DND-41 (cell line): ENCODE measurements at places on chromosomes 11 and 22.

DNA sequence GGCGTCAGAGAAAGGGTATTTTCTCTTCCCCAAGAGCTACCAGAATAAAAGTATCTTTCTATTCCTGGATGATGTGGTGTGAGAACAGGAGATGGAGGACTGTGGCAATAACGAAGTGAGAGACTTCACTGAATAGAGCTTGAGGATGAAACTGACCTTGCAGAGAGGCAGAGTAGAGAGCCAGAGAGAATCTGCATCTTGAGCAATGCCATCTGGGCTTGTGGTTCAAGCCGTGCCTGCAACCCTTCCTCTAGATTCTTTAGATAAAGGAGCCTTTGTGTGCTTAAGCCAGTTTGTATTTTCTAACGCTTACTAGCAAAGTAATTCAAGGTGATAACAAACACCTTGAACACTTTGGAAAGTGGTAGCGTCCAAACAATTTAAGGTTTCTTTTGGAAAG lies 2.2 kb downstream of the ME3 start:
- peaks cover 15% of the 10 kb centered on the region; the same call in 1 of the 2 replicates for H3K4me1 ChIP-seq
- DNase-seq = no peak
- no peaks in the 10 kb centered on the region for H3K36me3 ChIP-seq

GRCh38 chr11:125016413-125016812 lies 46.7 kb upstream of the SLC37A2 start:
- no peaks in the 10 kb centered on the region for H3K4me1 ChIP-seq
- H3K27ac ChIP-seq = no peak overlapping the region
- peaks cover 8% of the 10 kb centered on the region; the same call in 1 of the 2 replicates for H3K36me3 ChIP-seq
- no peak overlapping the region for H3K4me3 ChIP-seq
- DNase-seq = no peak
- H3K27me3 ChIP-seq = no peaks in the 10 kb centered on the region

- H3K4me1 ChIP-seq = no peaks in the 10 kb centered on the region
- DNase-seq = no peak
- no peak overlapping the region for H3K4me3 ChIP-seq
- no peaks in the 10 kb centered on the region for H3K36me3 ChIP-seq
- no peak overlapping the region for H3K27ac ChIP-seq
Measured at GRCh38 chr11:19939415-19939929, 220.8 kb downstream of the DBX1 start.

GRCh38 chr11:6850526-6850925 lies 5.0 kb downstream of the OR10A5 start:
- no peaks in the 10 kb centered on the region for H3K36me3 ChIP-seq
- DNase-seq = no peak
- H3K27me3 ChIP-seq = no peaks in the 10 kb centered on the region
- no peak overlapping the region for H3K27ac ChIP-seq

DNA sequence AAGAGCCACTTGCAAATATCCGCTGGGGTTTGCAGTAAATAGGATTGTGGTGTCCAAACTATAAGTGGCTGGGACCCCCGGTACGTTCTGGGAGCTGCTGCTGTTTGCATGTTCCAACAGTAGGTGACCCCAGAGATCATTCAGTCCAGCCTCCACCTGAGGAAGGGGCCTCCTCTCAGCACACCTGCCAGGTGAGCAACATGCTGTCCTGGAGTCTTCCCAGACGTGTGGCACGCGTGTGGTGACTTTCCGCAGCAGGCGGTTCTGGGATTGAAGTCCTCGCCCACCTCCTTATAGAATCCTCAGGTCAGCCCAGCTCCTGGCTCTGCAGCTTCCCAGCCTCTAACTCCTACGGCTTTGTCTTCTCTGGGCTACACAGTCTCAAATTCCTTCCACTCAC lies 6.7 kb downstream of the P2RX3 start:
- H3K4me1 ChIP-seq = 0 out of 2 replicates have a peak, but pooled peaks cover 2% of the 10 kb centered on the region
- H3K27me3 ChIP-seq = peaks cover 6% of the 10 kb centered on the region
- H3K4me3 ChIP-seq = no peak overlapping the region
- H3K27ac ChIP-seq = no peak overlapping the region

- H3K36me3 ChIP-seq = peaks cover 36% of the 10 kb centered on the region
- H3K27me3 ChIP-seq = no peaks in the 10 kb centered on the region
- DNase-seq = peak; percentile 85
- peaks cover 57% of the 10 kb centered on the region for H3K4me1 ChIP-seq
- H3K4me3 ChIP-seq = peak overlapping the region; percentile 47
- H3K27ac ChIP-seq = peak overlapping the region; percentile 99
Measured at GRCh38 chr11:121482231-121483129, 29.7 kb upstream of the SORL1-AS1 start.

DNA sequence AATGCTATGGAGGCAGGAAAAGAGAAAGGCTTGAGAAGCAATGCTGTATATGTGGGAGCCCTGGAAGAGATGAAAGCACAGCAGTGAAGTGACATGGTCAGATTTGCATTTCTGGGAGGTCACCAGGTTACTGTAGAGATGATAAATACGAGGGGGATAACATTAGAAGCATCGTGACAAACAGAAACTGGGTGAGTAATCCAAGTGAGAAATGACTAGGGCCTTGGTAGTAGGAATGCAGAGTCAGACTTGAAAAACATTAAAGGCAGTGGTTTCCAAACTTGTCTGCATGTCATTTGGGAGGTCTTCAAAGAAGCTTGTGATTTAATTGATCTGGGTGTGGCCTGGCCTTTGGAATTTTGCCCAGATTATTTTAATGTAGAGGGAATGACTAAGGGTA lies 43.9 kb downstream of the CCDC34 start:
- no peak for DNase-seq
- no peaks in the 10 kb centered on the region for H3K36me3 ChIP-seq
- no peak overlapping the region for H3K27ac ChIP-seq
- no peak overlapping the region for H3K4me3 ChIP-seq
- no peaks in the 10 kb centered on the region for H3K27me3 ChIP-seq
- H3K4me1 ChIP-seq = no peaks in the 10 kb centered on the region

- no peaks in the 10 kb centered on the region for H3K4me1 ChIP-seq
- H3K4me3 ChIP-seq = no peak overlapping the region
- H3K27ac ChIP-seq = no peak overlapping the region
- no peaks in the 10 kb centered on the region for H3K27me3 ChIP-seq
Measured at GRCh38 chr11:68447015-68447801, 13.3 kb upstream of the PPP6R3 start.

DNA sequence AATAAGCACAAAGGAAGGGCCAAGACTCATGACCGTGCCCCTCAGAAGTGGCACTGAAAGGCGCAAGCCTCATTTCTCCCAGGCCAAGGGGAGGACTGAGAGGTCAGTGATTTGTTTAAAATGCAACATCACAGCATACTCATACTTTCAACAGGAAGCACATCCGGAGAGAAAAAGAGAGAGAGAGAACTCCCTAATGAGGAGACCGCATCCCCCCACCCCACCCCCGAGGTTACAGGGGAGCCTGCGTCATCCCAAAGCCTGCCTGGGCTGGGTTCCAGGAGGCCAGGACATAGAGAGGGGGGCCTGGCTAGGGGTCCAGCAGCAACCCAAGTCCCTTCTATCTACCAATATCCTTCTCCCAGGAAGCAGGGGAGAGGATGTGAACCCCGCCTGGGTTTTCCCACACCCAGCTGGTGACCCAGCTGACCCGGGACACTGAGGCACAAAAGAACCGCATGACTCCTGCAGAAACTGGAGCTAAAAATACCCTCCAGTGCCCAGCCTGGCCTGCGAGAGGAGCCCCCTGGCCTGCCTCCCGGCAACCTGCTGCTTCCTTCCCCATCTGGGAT lies 3.8 kb downstream of the CSNK1E start:
- peaks cover 66% of the 10 kb centered on the region for H3K4me1 ChIP-seq
- DNase-seq = peak; percentile 17
- no peak overlapping the region for H3K4me3 ChIP-seq

DNA sequence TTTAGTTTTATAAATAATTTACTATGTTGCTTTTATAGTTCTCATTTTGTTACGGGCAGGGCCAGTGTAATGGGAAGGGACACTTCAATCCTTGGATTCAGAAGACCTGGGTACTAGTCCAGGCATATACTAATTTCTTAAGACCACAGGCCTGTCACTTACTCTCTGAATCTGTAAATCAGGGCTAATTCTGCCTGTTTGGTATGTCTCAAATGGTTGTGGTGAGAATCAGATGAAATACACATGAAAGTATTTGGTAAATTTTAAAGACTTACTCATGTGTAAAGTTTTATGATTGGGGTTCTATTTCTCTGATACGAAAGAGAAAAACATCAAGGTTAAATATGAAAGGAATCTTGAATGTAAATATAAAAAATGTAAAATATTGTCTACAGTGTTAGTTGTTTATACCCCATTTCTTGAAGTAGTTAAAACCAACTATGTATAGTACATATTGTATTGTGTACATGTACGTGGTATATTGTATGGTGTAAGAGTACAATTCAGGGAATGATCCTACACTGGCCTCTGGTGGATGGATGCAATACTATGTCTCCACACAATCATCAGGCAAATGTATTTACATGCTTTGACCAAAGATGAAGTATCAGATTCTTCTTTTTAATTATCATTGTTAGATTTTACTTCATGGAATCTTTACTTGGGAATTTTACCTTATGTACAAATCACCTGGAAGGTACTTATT lies 24.5 kb upstream of the RAG2 start:
- DNase-seq = peak; percentile 78
- no peaks in the 10 kb centered on the region for H3K27me3 ChIP-seq
- peaks cover 96% of the 10 kb centered on the region for H3K4me1 ChIP-seq
- H3K27ac ChIP-seq = peak overlapping the region; percentile 96
- no peak overlapping the region for H3K4me3 ChIP-seq

DNA sequence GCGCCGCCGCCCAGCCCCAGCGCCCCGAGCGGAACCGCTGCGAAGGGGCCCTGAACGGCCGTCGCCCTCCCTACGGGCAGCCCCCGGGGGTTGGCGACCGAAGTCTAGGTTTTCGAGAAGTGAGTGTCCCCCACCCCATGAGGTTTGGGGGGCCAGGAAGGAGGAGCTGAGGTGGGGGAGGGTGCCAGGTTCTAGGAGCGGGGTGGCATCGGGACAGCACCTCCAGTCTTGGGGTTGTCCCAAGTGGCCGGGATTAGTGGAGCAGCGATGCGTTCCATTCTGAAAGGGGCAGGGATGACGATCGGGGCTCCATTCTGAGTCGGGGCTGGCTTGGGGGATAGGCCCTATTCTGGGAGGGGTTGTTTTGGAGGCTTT lies 408 bp downstream of the PPP2R5B start:
- H3K4me3 ChIP-seq = peak overlapping the region; percentile 48
- no peak for DNase-seq
- H3K27ac ChIP-seq = no peak overlapping the region; the same call in 1 of the 2 replicates
- H3K4me1 ChIP-seq = peaks cover 26% of the 10 kb centered on the region

DNA sequence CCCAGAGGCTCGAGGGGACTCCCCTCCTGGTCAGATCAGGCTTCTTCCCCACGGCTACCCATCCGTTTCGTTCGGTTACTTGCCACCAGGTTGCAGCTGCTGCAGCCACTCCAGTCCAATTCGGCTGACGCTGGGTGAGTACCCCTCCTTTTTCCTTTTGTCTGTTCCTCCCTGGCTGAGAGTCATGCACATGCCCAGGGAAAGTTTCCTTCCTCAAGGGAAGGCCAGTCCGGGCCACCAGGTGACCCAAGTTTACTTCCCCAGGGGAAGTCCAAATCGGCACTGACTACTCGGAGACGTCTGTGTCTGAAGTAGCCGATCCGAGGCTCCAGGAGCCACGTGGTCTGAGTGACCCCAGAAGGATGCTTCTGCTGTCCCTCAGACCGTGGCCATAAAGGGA lies 13.2 kb upstream of the OR56A3 start:
- H3K4me1 ChIP-seq = no peaks in the 10 kb centered on the region
- H3K4me3 ChIP-seq = no peak overlapping the region
- DNase-seq = no peak
- no peaks in the 10 kb centered on the region for H3K27me3 ChIP-seq

GRCh38 chr11:75028724-75029123 lies 40.0 kb downstream of the NEU3 start:
- no peaks in the 10 kb centered on the region for H3K27me3 ChIP-seq
- DNase-seq = no peak
- no peak overlapping the region for H3K27ac ChIP-seq
- no peaks in the 10 kb centered on the region for H3K36me3 ChIP-seq
- H3K4me3 ChIP-seq = no peak overlapping the region
- no peaks in the 10 kb centered on the region for H3K4me1 ChIP-seq

GRCh38 chr11:129951201-129951865 lies 51.3 kb downstream of the PRDM10 start:
- no peaks in the 10 kb centered on the region for H3K4me1 ChIP-seq
- no peak overlapping the region for H3K27ac ChIP-seq
- no peak overlapping the region for H3K4me3 ChIP-seq
- DNase-seq = no peak

- peak; percentile 19 for DNase-seq
- peak overlapping the region; percentile 76 for H3K27ac ChIP-seq
- H3K27me3 ChIP-seq = no peaks in the 10 kb centered on the region
- H3K4me1 ChIP-seq = peaks cover 54% of the 10 kb centered on the region
- H3K36me3 ChIP-seq = peaks cover 16% of the 10 kb centered on the region
Measured at GRCh38 chr22:37808294-37808657, 542 bp downstream of the GCAT start.

- peaks cover 48% of the 10 kb centered on the region for H3K36me3 ChIP-seq
- H3K4me1 ChIP-seq = peaks cover 23% of the 10 kb centered on the region
- no peaks in the 10 kb centered on the region for H3K27me3 ChIP-seq
- no peak overlapping the region for H3K4me3 ChIP-seq
Measured at GRCh38 chr11:130122141-130122575, 37.4 kb upstream of the ST14 start.

DNA sequence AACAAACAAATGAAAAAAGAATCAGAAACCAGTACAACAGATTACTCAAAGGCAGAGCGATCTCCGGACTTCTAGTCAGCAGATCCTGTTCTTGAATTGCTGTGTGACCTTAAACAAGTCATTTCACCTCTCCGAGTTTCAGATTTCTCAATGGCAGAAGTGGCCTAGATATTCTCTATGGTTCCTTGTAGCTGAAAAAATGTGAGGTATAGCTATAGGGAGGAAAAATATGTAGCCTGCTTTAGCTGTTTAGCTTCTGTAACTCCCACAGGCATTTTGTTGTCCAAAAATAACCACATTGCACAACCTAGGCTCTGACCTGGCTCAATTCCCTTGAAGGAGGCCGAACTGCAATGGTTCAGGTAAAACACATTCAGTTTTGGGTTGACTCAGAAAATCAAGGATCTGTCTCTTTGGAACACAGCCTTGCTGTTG lies 100.7 kb downstream of the DBX1 start:
- no peaks in the 10 kb centered on the region for H3K36me3 ChIP-seq
- H3K27ac ChIP-seq = no peak overlapping the region
- no peak for DNase-seq
- no peaks in the 10 kb centered on the region for H3K4me1 ChIP-seq

DNA sequence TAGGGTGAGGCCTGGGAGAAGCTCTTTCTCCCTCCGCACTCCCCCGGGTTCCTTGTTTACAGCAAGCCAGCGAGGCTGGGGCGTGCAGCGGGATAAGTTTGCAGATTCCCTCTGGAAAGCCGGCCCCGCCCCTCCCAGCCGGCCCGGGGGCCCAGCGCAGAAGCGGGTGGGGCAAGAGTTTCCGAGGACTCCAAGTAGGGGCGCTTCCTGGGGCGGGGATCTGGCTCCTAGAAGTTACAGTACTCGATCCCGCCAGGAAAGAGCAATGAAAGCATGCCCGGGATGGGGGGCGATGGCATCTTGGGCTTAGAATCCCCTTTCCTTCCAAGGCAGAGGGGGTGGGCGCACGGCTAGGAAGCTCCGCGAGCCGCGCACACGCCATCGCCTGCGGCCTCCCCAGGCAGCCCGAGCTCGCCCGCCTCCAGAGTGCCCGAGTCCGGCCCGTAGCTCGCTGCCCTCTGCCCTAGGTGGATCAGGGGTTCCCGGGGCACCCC lies 385 bp downstream of the TST start:
- no peak overlapping the region for H3K4me3 ChIP-seq
- H3K27me3 ChIP-seq = peaks cover 9% of the 10 kb centered on the region
- no peaks in the 10 kb centered on the region for H3K4me1 ChIP-seq
- DNase-seq = no peak

GRCh38 chr11:102225689-102226568 lies 91.4 kb upstream of the BIRC3 start:
- H3K27ac ChIP-seq = no peak overlapping the region
- no peaks in the 10 kb centered on the region for H3K4me1 ChIP-seq
- no peak overlapping the region for H3K4me3 ChIP-seq
- H3K36me3 ChIP-seq = no peaks in the 10 kb centered on the region
- no peak for DNase-seq
